ENCODE measurements at places on chromosomes 4 and X. TPM values are rescaled to one million over a fixed set of nuclear protein-coding genes. Genes with fewer than 3 reads are reported as not detected.
A peak's percentile ranks its signal among the peaks of the same experiment; 100 is the strongest.

- no peak for DNase-seq
These were observed 46.0 kb upstream of the GUCY1B1 start for GRCh38 chr4:155712846-155713245.

DNA sequence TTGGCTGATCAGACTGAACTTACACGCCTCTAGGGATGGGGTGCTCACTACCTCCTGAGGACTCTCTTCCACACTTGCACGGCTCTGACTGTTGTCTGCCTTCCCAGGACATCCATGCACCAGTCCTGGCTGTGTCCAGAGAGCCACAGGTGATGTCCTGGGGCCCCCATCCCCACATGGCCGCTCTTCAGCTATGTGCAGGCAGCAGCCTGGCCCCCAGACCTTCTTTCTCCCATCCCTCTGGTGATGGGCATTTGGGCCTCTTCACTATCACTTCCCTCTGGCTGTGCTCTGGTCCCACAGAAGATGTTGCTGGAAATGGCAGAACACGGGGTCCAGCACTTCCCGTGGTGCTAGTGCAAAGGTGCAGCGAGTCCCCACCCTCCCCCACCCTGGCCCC, 40.9 kb upstream of the HMX1 start:
- no peak for DNase-seq

DCLK2 gene
- total RNA-seq: 18.2 TPM

DNA sequence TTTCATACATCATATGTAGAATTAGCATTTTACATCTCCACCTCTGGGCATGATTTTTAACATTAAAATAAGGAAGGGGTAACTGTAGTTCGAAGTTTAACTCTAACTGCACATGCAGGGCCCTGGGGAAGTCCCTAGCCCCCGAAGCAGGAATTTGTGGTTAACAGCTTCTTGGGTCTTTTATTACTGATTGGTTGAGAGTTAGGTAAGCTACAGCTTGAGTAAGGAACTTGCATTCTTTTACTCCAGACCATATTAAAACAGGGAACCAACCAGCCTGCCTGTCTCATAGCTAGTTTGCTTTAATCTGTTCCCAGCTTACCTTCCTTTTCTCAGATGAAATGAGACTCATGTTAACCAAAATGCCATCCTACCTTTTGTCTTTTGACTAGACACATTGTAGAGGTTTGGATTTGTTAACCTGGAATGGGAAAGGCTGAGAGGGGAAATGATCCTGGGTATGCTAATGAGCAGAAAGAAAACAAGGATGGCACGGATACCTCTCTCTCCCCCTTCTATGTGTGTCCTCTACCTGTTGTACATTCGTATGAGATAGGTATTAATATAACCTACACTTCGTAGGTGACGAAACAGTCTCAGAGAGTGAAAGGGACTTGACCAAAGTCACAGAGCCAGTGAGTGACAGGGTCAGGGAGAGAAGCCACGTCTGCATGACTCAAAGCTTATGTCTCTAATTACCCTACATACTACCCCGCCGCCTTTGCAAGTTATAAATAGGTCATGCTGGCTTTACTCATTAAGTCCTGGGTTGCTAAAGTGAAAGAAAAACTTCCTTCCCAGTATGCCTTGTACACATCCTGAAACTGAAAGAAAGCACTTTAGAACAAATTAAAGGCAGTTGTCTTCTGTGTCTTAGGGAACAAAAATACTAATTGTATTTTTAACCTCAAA, 119.5 kb upstream of the AFF2 start:
- peak; percentile 24 for DNase-seq

DNA sequence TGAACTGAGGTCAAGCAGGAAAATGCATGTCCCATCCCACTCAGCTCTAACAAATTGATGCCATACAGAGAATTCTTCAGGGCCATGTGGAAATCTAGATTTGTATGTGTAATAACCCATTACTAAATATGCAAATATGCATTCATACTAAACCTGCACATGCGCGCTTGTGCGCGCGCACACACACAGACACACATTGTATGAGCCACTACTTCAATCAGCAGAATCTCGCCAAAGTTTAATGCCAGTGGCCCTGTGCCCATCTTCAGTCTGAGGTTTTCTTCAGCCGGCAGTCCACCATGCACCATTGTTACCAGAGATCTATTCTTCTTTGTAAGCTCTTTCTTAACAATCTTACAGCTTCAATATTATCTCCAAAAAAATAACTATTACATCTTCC, 276.4 kb downstream of the PDGFC start:
- DNase-seq: no peak

SUPT20HL2 gene
- not detected for total RNA-seq

DNA sequence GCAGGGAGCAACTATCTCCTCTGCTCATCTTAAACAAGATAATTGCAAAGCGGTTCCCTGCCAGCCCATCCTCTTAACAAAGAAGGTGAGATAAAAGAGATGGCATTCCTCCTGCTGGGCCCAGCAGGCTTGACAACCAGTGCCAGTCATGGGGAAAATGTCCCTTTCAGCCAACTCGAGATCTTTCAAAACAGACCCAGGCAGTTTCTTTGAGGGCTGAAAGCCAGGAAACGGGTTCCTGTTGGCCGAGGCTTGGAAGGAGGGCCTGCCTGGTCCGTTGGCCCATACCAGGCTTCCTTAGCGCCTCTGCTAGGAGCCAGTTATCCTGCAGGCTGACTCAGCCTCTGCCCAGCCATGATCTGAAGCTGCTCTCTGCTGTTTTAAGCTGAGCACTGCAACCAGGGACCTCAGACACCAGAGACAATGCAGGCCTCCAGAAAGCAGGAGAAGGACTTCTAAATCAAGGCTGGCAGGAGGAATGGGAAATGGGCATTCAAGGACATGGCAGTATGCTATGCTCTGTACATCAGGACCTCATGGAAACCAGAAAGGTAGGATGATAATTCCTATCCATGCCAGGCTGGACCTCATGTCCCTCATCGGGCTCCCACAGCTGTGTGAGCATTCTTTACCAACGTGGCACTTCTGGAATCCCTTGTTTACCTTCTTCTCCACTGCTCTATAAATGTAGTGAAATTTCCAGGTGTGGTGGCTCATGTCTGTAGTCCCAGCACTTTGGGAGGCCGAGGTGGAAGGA, 42.4 kb upstream of the SLC2A9 start:
- DNase-seq: peak; percentile 59

DNA sequence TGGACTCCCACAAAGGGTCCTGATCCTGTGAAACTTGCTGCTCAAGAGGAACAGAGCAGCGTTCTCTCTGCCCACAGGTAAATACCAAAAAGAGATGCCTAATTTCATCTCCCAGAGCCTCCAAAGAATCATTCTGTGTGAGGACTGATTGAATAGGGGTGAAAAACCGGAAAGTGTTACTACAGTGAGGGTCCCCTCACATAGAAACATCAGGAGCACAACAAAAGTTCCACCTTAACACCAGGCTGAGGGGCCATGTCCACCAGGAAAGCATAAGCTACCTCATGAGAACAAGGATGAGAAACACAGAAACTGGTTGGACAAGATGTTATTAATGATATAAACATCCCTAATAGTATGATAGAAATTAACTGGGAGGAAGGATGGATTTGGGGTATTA, 140.9 kb downstream of the NWD2 start:
- no peak for DNase-seq

- DNase-seq: peak; percentile 95
These were observed 51.5 kb upstream of the GPR78 start for GRCh38 chr4:8528713-8529112.

GRCh38 chr4:137333031-137333430, 199.3 kb downstream of the PCDH18 start:
- no peak for DNase-seq

STATH gene
- total RNA-seq: not detected

DNA sequence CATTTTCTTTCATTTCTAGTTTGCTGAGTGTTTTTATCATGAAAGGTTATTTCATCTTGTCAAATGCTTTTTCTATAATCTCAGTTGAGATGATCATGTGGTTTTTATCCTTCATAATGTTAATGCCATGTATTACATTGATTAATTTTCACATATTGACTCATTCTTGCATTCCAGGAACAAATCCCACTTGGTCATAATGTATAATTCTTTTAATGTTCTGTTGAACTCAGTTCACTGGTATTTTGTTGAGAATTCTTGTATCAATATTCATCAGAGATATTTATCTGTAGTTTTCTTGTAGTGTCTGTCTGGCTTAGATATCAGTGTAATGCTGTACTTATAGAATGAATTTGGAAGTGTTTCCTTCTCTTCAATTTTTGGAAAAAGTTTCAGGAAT, 16.7 kb upstream of the LHFPL1 start:
- no peak for DNase-seq

DNA sequence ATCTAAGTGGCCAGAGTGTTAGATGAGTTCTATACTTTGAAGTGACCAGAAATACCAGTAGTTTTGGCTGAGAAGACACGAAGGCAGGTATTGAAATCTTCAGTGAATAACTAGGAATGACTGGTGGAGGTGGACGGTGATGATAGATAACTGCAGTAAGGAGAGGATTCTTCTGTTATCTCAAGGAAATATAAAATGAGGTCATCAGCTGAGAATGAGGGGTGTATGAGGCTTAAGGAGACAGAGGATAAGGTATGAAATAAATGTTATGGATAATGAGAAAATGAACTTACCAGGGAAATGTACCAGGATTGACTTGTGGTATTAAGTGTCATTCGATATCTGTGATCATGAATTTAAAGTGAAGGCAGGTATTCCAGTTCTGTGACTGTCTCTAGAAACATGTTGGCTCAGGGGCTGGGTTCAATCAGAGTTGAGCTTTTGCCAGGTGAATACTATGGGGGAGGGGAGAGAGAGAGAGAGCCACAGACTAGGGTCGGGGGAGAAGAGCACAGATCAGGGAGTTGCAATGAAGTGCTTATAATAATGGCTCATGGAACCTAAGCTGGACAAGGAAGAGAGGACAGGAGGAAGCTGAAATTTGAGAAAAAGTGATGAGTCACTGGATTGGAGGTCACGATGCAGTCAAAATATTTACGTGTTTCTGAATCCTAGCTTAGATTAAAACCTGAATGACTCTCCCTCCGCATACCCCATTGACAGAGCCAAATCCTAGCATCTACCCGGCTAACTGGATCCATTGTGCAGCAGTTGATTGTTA, 37.5 kb upstream of the BRS3 start:
- DNase-seq: peak; percentile 70

TEX13D gene
- total RNA-seq: not detected

FAM184B gene
- not detected for total RNA-seq

- DNase-seq: no peak
These were observed 128.9 kb downstream of the PRKX start for GRCh38 chrX:3584415-3584996.

CT45A10 gene
- total RNA-seq: not detected

PNPLA4 gene
- 15.1 TPM for total RNA-seq

HPGD gene
- total RNA-seq: 2.6 TPM

- DNase-seq: peak; percentile 73
These were observed 4.1 kb downstream of the OPHN1 start for GRCh38 chrX:68429216-68429615.

- no peak for DNase-seq
These were observed 39.4 kb downstream of the ZBTB49 start for GRCh38 chr4:4329496-4329895.

DNA sequence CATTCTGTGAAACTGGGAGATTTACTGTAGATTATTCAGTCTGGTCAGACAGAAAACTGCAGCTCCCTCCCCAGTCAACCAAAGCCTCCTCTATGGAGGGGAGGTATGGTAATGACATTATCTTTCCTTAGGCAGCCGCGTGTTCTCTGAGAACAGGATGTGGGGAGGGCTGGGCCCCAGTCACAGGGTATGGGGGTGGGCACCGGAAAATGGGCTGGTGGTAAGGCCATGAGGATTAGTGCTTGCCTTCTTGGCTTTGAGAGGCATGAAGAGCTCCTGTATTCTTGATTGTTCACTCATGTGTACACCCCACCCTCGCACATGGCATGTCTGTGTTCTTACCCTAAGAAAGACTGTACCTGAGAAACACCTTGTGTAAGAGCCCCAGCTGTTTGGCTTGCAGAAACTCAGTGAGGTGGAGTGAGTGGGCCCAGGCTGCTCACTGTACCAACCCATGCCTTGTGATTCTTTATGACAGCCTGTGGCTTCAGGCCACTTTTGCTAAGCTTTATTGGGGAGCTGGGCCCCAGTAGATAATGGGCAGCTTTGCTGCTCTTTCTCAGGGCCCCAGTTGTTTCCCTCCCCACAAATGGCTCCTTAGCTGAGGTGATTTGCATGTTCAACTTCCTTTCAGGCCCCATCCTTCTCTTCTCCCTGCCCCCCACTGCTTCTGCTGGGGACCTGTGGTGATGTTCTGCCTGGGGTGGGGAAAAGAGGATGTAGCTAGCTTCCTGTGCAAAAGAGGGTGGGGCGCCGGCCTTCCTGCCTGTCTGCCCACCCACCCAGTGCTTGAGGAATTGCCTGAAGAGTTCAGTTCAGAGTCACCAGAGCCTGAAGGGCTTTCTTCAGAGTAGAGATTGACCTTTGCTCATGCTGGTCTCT, 30.7 kb downstream of the MSN start:
- DNase-seq: peak; percentile 68

PAGE2B gene
- not detected for total RNA-seq

CLNK gene
- total RNA-seq: not detected

DNA sequence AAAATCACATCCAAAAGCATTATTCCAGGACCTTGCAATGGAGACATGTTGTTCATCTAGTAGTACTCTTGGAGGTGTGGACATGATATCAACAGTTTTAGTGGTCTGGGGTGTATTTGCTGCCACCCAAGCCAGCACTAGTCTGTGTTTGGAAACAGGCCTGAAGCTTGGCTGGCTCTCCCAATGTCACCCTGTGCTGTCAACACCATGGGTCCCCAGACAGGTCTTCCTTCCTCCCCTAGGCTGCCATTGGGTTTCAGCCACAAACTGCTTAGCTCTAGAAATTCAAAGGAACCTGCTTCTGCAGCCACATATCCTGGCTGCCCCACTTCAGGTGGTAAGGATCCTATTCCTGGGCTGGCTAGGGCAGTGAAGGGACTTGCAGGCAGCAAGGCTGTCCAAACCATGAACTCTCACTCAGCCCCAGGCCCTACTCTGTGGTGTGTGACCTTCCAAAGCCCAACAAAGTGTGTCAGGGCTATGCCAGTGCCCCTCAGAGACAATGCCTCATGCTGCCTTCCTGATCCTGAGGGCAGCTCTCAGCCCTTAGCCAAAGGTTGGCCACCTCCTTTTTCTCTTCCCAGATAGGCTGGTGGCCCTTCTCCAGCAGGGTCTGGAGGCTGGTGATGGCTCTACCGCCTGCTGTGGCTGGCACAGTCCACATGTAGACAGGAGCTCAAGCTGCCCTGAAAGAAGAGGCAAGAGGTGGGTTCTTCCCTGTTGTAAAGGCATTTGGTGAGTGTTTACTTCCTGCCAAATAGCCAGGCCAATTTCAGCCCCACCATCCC, 18.3 kb downstream of the AMER1 start:
- no peak for DNase-seq

DNA sequence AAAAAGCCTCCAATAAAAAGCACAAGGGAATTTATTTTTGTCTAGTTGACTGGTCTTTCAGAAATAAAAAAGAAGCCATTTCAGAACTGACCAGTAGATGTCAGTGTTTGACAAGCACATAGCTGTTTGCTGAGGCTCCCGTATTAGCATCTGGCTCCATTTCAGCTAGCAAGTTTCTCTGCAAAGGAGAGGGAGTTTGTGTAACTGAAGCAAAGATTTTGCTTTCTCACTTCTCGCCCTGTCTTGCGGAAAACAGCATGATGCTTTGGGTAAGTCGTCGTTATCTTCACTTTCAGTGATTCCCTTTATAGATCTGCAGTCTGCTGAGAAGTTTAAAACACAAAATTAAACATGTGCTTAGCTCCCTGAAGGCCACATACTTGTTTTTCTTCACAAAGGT, 85.5 kb downstream of the CT47B1 start:
- DNase-seq: peak; percentile 77

GRCh38 chr4:155629956-155630355, 36.7 kb upstream of the GUCY1A1 start:
- peak; percentile 41 for DNase-seq

- peak; percentile 53 for DNase-seq
These were observed 44.9 kb upstream of the NAP1L5 start for GRCh38 chr4:88742561-88742960.

- no peak for DNase-seq
These were observed 79.2 kb downstream of the PAPSS1 start for GRCh38 chr4:107640878-107641277.

Data from M059J (cell line).